ENCODE measurements at places on chromosomes 7 and 10. TPM values are rescaled to one million over a fixed set of nuclear protein-coding genes. Genes with fewer than 3 reads are reported as not detected.

DNA sequence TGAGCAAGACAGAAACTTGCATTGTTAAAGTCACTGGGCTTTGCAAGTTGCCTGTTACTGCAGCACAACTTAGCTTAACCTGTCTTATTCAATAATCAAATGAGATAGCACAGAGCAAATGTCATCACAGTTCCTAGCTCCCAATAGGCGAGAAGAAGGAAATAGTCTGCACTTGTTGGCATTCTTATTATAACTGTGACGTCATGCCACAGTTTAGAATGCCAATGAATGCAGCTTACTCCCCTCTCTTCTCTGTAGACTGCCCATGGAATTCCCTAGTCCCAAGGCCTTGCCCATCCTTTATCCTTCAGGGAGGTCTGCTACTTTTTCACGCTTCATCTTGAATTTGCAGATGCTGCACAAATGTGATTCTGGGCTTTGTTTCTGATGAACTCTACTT is 1094.9 kb upstream of the AUTS2 start:
- H3K27me3 ChIP-seq = no peaks in the 10 kb centered on the region
- no peaks in the 10 kb centered on the region for H3K36me3 ChIP-seq
- no peak overlapping the region for H3K4me3 ChIP-seq
- no peak for DNase-seq
- H3K27ac ChIP-seq = no peak overlapping the region
- H3K4me1 ChIP-seq = no peaks in the 10 kb centered on the region

- H3K27me3 ChIP-seq = no peaks in the 10 kb centered on the region
- no peaks in the 10 kb centered on the region for H3K4me1 ChIP-seq
- no peaks in the 10 kb centered on the region for H3K36me3 ChIP-seq
- no peak for DNase-seq
- H3K4me3 ChIP-seq = no peak overlapping the region
These were observed 211.7 kb upstream of the HABP2 start for GRCh38 chr10:113341138-113341537.

- H3K27me3 ChIP-seq = no peaks in the 10 kb centered on the region
- no peaks in the 10 kb centered on the region for H3K36me3 ChIP-seq
- no peak for DNase-seq
- H3K4me1 ChIP-seq = no peaks in the 10 kb centered on the region
These were observed 133.7 kb downstream of the LHPP start for GRCh38 chr10:124595143-124595883.

DNA sequence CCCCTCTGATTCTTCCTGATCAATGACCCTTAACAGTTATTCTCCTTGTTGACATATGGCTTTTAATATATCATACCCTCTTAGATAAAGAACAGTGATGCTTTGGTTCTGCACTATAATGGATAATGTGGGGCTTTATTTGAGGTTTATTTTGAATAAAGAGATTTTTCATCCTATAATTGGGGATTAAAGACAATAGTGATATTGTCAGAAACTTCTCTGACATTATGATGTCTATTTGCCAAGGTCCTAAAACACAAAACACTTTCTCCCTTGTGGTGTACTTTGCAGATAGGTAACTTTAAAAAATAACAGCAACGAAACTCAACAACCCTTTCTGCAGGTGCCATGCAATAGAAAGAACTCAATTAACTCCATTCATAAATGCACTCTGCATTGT is 243.6 kb upstream of the RHOBTB1 start:
- H3K4me3 ChIP-seq = no peak overlapping the region
- no peaks in the 10 kb centered on the region for H3K36me3 ChIP-seq
- H3K27me3 ChIP-seq = no peaks in the 10 kb centered on the region
- DNase-seq = no peak

- H3K4me3 ChIP-seq = no peak overlapping the region
- no peaks in the 10 kb centered on the region for H3K4me1 ChIP-seq
- H3K27ac ChIP-seq = no peak overlapping the region
- H3K27me3 ChIP-seq = no peaks in the 10 kb centered on the region
These were observed 308.4 kb upstream of the KLF6 start for GRCh38 chr10:4093438-4093837.

DNA sequence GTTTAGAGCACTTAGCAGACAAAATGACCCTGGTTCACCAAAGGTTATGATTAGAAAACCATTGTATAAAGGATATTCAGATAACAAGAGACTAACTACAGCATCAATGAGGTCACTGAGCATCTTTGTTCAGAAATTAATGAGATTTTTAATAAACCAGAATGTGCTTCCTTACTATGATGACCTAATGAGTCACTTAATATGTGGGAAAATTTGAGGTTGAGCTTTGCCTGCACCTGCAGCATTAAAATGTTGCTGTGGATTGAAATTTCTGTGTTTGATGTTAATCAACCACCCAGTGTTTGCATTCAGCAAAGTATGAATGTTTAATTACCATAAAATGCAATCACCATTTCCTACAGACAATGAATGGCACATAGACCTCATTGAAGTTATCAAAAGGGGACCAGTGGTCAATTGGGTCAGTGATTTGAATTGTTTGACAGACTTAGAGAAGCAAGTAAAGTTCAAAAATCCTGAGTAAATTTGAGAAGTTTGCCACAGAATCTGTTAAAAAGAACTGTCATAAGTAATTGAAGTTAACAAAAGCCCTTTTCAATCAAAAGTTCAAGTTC is 45.8 kb downstream of the EXOC6 start:
- H3K36me3 ChIP-seq = no peaks in the 10 kb centered on the region
- H3K27me3 ChIP-seq = no peaks in the 10 kb centered on the region
- peaks cover 6% of the 10 kb centered on the region for H3K4me1 ChIP-seq
- no peak overlapping the region for H3K4me3 ChIP-seq
- no peak for DNase-seq
- no peak overlapping the region for H3K27ac ChIP-seq

GRCh38 chr7:96236198-96237039 is 85.5 kb downstream of the SLC25A13 start:
- peak overlapping the region; percentile 60 for H3K27ac ChIP-seq
- no peaks in the 10 kb centered on the region for H3K27me3 ChIP-seq
- H3K4me1 ChIP-seq = no peaks in the 10 kb centered on the region
- H3K36me3 ChIP-seq = peaks cover 9% of the 10 kb centered on the region

- no peaks in the 10 kb centered on the region for H3K36me3 ChIP-seq
- H3K27ac ChIP-seq = no peak overlapping the region
- no peaks in the 10 kb centered on the region for H3K4me1 ChIP-seq
These were observed 27.1 kb downstream of the ATXN7L1 start for GRCh38 chr7:105849122-105849855.

DNA sequence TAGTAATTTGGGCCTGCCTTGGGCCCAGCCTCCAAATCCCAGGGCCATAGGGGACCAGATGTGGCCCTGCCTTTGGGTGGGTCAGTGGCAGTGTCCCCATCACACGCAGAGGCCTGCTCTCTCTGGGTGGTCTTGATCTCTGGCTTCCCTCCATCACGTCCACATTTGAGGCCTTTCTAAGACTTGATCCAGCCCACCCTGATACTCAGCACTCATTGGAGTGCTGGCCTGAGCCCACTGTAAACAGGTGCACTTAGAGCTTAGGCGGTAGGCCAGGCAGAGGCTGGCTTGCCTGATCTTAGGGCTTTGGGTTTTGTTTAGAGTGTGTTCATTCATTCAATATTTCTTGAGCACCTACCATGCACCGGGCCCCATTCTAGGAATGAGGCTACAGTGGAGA is 52.6 kb downstream of the TBATA start:
- H3K27me3 ChIP-seq = no peaks in the 10 kb centered on the region
- no peaks in the 10 kb centered on the region for H3K36me3 ChIP-seq
- no peak overlapping the region for H3K4me3 ChIP-seq
- H3K4me1 ChIP-seq = no peaks in the 10 kb centered on the region

DNA sequence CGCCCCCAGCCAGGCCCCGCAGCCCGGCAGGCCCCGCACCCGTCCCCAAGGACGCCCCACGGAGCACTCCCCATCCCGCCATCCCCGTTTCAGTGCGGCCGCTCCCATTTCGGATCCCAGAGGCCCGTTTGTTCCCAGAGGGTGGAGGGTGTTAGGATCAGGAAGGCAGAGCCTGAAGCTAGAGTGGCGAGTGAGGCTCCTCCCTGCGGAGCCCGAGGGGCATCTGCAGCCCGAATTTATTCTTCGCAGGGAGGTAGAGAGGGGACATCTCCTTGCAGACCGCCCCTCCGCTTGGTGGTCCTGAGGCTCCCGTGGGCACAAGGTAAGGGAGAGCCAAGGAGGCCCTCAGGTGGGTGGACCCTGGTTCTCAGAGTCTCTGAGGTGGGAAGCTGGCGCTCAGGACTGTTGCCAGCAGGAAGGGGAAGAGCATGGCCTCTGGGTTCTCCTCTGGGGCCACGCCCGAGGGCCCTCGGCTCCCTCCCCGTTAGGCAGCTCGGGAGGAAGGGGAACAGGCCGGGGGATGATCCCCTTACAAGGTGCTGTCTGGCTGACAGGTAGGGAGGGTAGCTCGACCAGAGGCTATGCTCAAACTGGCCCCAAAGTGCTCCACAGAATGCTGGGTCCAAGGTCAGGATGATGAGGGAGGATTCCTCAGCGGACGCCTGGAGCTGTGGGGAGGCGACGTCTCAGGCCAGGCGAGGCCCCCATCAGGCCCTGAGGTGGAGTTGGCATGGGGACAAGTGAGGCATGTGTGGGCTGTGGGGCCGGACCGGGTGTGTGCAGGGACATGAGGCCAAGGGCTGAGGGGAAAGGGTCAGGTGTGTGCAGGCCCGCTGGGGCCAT is 17.4 kb downstream of the POLL start:
- H3K4me1 ChIP-seq = peaks cover 27% of the 10 kb centered on the region
- H3K4me3 ChIP-seq = peak overlapping the region; percentile 63
- H3K27me3 ChIP-seq = peaks cover 21% of the 10 kb centered on the region
- no peak for DNase-seq
- no peaks in the 10 kb centered on the region for H3K36me3 ChIP-seq
- no peak overlapping the region for H3K27ac ChIP-seq

GRCh38 chr10:124575107-124576035 is 113.7 kb downstream of the LHPP start:
- H3K27ac ChIP-seq = no peak overlapping the region
- no peaks in the 10 kb centered on the region for H3K27me3 ChIP-seq
- no peak overlapping the region for H3K4me3 ChIP-seq
- H3K4me1 ChIP-seq = no peaks in the 10 kb centered on the region

DNA sequence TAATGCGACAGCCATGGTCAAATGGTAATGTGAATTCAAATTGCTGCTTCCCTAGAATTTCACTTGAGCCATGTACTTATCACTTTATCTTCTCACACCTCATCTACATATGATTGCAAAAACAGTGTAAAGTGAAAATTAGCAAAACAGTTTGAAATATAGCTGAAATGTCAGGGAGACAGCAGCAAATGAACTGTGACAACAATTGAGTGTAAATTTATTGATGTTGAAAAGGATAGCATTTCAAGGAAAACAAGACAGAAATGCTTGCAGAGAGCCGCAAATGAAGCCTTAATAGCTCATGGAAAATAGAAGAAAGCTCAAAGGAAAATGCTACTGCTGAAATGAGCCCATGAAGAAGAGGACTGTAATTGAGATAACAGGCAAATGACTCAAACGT is 516.2 kb upstream of the POT1 start:
- no peak overlapping the region for H3K27ac ChIP-seq
- no peaks in the 10 kb centered on the region for H3K27me3 ChIP-seq
- DNase-seq = no peak

GRCh38 chr10:47029181-47030009 is 118.2 kb downstream of the PTPN20 start:
- H3K36me3 ChIP-seq = no peaks in the 10 kb centered on the region
- H3K4me3 ChIP-seq = no peak overlapping the region
- H3K27ac ChIP-seq = no peak overlapping the region
- peak; percentile 58 for DNase-seq

- H3K27me3 ChIP-seq = no peaks in the 10 kb centered on the region
- H3K4me3 ChIP-seq = peak overlapping the region; percentile 90
- peak overlapping the region; percentile 98 for H3K27ac ChIP-seq
- H3K4me1 ChIP-seq = no peaks in the 10 kb centered on the region
- H3K36me3 ChIP-seq = peaks cover 29% of the 10 kb centered on the region
These were observed 817 bp downstream of the MLLT10 start for GRCh38 chr10:21534604-21535493.

- peak overlapping the region; percentile 6 for H3K27ac ChIP-seq
- H3K27me3 ChIP-seq = no peaks in the 10 kb centered on the region
- no peak overlapping the region for H3K4me3 ChIP-seq
- H3K36me3 ChIP-seq = no peaks in the 10 kb centered on the region
These were observed 38.2 kb downstream of the MKLN1 start for GRCh38 chr7:131365838-131366237.

The YAE1 gene
- total RNA-seq = 18.6 TPM

The PAX2 gene
- not detected for total RNA-seq

The CARD11 gene
- 0.22 TPM for total RNA-seq

The PKD2L1 gene
- total RNA-seq = not detected

The PRSS2 gene
- total RNA-seq = 0.51 TPM

The HECW1 gene
- not detected for total RNA-seq

The RBP4 gene
- total RNA-seq = 48.2 TPM
